Ureter (tissue), 1 donor: ENCODE measurements at places on chromosomes 5 and 9. TPM values are rescaled to one million over a fixed set of nuclear protein-coding genes. Genes with fewer than 3 reads are reported as not detected.

GRCh38 chr9:124344291-124345050, 70.8 kb downstream of the PSMB7 start:
- no peak for DNase-seq

GRCh38 chr9:109012876-109013678, at the start of gene CTNNAL1:
Gene CTNNAL1, minus strand, starts transcription at chr9:109013499. Its CDS starts 57 bp downstream, at chr9:109013442.
- peak; percentile 94 for DNase-seq

DNA sequence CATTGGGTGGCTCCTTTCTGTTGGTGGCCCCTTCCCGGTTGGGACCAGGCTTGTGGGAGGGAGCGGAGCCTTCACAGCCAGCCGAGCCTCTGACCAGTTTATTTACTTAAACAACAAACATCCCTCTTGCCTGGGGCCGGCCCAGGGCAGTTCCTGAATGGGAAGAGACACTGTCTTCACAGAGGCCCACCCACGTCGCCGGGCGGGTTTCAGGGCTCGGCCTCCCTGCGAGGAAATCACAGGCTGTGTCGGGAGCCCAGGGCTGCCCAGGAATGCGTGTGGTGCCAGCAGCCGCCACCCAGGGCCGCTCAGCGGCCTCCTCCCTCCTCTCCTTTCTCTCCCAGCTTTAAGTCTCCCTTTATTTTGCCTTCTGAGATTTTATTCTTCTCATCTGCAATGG, 132.5 kb downstream of the HSD17B3 start:
- DNase-seq: peak; percentile 89

- DNase-seq: no peak
Observed at GRCh38 chr5:24632353-24632752, 12.4 kb downstream of the CDH10 start.

DNA sequence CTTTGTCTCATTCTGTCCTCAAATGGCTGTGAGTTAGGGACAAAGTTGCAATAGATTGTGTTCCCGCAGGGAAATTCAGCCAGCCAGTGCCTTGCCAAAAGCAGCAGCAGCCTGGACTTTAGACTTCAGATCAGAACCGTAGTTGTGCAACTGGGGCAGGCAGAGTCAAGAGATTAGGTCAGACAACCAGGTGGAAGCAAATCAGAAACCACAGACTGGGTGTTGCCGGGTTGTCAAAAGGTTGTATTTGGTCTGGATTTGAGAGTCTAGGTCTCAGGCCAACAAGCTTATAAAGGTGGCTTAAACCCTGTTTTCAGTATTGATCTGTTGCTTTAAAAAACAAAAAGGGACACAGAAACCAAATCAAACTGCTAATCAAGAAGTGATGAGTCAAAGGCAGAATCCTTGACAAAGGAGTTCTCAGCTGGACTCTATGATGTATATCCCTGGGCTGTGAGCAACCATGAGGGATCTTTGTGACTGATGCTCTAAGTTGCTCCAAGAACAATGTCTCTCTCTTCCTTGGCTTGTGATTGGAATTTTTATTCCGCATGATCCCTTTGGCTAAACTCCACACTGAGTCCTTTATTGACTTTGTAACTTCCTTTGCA, 20.9 kb downstream of the RFK start:
- peak; percentile 62 for DNase-seq

DNA sequence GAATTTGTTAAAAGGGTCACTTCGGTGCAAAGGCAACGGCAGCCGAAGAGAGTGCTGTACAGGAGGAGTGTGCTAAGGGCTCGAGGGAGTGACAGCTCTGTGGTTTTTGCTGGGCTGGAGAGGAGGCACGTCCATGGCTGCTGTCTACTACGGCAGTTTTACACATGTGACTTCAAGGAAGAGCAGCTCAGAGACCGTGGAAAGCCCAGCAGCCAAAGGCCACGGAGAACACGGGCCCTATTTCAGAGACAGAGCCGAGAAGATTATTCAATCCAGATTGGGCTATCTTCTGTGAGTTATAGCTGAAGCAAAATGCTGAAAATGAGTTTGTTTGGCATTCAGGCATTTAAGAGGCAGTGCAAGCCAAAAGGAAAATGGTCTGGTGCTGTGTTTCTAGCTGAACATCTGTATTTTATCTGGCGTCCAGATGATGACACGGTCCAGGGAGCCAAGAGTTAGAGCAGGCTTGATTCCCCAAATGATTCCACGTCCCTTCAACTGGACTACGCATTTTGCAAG, 96.4 kb downstream of the RFK start:
- peak; percentile 47 for DNase-seq

GRCh38 chr9:137772281-137772873, 105.2 kb upstream of the CACNA1B start:
- no peak for DNase-seq

GRCh38 chr5:139952574-139952973, 90.5 kb downstream of the NRG2 start:
- no peak for DNase-seq

The RCL1 gene
- 35.1 TPM for total RNA-seq

The TICAM2 gene
- 2.8 TPM for total RNA-seq

The COL5A1 gene
- 64.7 TPM for total RNA-seq

The TMOD1 gene
- total RNA-seq: 29.3 TPM

The SPINK13 gene
- total RNA-seq: not detected

The SYK gene
- 52.9 TPM for total RNA-seq

The CAVIN4 gene
- 0.52 TPM for total RNA-seq
